ENCODE measurements at places on chromosomes 5 and 9. TPM values are rescaled to one million over a fixed set of nuclear protein-coding genes. Genes with fewer than 3 reads are reported as not detected.

The PCDHB4 gene
- 4.4 TPM for total RNA-seq

The TMC1 gene
- total RNA-seq: not detected

The MYOZ3 gene
- 2.9 TPM for total RNA-seq

The CLIC3 gene
- total RNA-seq: 0.64 TPM

The SHROOM1 gene
- 10.0 TPM for total RNA-seq

The SERF1A gene
- total RNA-seq: 22.3 TPM

The ZDHHC11B gene
- 8.7 TPM for total RNA-seq

The ORM2 gene
- total RNA-seq: 3.2 TPM

The CAMK4 gene
- total RNA-seq: 2.1 TPM

The DOCK8 gene
- total RNA-seq: 5.7 TPM
